Hypothalamus (tissue), 51 donors: ENCODE measurements at places on chromosomes 7 and 10.

DNA sequence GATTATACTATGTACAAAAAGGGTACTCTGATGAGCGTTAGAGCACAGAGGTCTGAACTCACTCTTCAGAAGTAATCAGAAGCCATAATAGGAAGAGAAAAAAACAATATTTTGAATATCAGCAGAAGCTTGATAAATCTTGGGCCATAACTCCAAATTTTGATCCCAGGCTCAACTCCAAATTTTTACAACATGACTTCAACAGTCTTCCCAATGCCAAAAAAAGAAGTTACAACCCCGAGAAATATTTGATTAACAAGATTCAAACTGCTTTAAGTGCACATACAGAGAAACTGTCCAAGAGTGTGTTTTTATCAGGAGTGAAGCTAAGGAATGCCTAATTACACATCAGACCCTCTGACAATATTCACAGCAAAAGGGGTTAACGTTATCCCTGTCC, 7.5 kb downstream of the MPP7 start:
- DNase-seq: no peak

- DNase-seq: no peak
Observed at GRCh38 chr7:87231258-87231657, 11.7 kb upstream of the TMEM243 start.

DNA sequence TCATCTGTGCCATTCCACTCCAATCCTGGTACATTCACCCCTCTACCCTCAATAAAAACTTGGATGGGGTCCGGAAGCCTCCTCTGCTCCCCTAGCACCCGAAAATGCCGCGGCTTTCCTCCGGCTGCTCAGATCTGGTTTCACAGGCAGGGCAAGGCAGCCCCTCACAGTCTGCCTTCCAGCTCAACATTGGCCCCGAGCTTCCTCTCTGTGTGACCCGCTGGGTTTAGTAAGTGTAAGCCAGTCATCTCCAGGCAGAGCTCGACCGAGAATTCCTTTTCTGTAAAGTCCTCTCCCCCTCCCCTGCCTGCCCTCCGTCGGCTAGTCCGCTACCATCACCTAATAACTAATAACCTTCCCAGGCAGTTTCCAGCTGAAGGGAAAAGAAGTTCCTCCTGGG, 3.4 kb downstream of the INHBA start:
- DNase-seq: no peak

DNA sequence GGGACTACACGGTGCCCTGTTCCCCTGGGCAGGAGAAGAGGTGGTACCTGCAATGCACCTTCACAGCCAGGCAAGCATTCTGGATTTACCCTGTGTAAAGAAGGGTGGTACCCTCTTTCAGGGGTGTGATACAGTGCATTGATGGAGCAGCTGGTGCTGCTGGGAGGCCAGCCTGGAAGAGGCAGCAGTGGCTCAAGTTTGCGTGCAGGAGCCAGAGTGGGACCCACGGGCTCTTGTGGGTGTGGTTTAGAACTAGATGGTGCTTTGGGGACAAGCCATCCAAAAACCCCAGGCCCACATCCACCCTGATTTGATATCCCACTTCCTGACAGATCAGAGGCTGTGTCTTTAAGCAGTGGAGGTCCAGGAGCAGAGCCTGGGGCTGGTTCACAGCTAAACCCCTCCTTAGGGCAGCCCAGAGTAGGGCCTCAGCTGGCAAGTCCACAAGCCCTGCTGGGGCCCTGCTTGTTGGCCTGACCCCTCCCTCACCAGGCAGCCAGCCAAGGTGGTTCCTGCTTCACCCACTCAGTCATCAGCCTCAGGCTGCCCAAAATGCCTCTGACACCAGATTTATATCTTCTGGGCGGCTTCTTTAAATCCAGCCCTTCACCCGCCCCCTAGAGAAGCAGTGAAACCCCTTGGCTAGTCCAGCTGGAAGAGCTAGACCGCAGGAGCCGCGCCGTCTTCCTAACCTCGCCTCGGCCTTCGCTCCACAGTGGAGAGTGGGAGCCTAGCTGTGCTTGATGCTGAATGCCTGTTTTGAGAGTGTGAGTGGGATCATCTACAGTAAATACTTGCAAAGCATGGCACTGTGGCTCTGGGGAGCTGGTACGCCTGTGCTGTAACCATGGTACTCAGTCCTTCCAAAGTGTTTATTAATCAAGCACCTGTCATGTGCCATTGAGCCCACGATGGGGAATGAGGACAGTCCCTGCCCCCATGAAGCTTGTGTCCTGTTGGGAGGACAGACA, 1.4 kb upstream of the ASIC3 start:
- DNase-seq: peak; percentile 26

GRCh38 chr10:78853864-78854263, 214.9 kb upstream of the ZMIZ1 start:
- no peak for DNase-seq

DNA sequence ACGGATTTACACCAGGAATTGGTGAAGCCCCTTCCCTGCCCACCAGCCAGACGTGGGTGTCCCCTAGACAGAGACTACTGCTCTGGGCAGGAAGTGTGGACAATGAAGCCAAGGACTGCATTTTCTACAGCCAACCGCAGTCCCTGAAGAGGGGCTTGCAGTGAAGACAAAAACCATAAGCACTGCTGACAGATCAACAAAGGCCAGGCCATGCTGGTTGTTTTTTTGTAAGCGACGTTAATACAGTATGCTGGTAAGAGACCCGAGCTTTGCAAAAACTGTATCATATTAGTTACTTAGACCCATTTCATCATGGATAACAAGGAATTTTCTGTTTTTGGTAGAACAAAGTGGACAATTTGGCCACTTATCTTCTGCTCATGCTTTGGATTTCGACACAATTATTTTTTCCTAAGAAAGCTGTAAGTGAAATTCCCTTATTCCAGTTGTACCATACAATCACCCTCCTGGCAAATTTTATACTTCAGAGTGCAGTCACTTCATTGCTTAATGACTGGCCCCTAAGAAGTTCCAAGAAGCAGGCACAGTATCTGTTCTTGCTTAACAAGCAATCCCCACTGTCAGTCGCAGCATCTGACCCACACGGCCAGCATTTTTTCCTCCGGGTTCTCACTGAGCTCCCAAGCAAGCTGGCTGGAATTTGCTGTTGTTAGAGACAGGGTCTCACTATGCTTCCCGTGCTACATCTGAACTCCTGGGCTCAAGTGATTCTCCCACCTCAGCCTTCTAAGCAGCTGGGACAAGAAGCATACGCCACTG, 163.5 kb downstream of the PARD3 start:
- no peak for DNase-seq

DNA sequence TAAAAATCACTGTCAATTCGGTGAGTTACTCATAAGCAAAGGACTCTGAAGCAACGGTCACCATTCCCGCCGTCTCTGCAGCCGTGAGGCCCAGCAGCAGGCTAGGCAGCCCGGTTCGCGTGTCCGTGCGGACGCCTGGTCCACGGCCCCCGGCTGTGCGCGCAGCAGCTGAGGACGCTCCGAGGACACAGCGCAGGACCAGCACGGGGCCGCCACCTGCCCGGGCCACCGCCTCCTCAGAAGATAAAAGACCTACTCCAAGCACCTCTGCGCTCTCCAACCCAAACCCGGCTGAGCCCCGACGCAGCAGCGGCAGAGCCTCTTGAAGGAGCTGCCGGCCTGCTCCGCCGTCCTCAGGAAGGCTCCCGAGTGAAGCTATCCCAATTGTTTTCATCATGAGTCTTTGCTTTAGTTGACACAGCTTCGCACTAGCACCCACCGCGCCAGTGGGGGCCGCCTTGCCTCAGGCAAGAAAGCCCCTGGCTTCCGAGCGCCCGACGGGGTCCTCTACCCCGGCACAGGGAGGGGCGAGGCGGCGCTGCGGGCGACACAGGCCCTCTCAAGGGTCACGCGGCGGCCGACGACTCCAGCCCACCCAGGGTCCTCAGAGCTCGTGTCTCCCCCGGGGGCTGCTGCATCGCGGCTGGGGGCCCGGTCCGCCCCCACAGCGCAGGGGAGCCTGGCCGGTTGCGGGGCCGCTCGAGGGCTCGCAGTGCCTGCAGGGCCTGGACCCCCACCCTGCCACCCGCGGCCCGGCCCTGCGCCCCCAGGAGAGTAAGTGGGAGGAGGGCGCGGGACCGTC, 16.9 kb upstream of the GPR146 start:
- DNase-seq: no peak

GRCh38 chr10:129096065-129096984, 370.7 kb upstream of the MGMT start:
- no peak for DNase-seq

DNA sequence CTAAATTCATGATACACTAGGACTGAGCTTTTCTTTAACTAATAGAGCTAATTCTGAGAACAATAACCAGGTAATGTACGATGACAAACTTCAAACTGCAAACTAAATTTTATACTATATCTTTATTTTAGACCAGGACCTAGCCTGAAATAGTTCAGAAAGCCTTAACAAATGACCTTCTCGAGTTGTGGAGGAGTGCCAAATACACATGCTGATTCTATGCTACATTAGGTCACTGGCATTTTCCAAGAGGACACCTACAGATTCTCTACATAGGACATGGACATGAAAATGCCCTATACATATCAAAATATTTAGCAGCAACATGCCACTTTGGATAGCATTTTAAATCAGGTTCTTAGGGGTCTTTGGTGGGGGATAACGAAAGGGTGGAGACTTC, 44.0 kb upstream of the LRRTM3 start:
- DNase-seq: no peak

DNA sequence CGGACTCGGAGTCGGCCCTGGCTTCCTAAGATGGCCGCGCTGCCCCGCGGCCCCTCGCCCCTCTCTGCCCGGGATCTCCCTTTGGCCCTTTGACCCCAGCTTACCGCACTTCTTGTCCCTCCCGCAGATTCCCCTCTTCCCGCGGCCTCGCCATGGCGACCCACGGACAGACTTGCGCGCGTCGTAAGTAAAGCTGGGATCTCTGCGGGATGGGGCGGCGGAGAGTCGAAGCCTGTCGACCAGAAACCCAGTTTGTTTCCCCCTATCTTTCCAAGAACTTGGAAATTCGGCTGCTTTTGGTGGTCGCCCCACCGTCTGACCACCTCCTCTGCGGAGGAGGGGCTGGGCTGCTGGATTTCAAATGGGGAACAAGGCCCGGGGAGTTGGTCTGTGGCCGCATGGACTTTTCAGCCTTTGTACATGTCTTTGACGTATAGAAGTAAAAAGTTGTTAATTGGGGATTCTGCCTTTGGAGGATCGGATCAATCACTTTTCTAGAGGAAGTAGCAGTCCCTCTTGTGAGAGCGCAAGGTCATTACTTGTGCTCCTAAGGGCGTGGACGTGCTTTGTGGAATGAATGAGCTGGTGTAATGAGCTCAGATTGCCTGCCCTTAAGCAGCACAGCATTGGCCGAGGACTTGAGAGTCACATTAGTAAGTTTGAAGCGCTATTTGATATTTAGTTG, 553 bp downstream of the VDAC2 start:
- no peak for DNase-seq

GRCh38 chr7:29980151-29980550, 9.4 kb downstream of the SCRN1 start:
- no peak for DNase-seq

DNA sequence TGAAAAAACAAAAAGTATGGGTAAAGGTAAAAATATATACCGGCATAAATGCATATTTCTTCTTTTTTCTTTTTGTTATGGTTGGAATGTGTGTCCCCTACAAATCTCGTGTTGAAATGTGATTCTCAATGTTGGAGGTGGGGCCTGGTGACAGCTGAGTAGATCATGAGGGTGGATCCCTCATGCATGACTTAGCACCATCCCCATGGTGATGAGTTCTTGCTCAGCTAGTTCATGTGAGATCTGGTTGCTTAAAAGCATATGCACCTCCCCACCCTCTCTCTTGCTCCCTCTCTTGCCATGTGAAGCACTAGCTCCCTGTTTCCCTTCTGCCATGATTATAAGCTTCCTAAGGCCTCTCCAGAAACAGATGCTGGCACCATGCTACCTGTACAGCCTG, 93.3 kb downstream of the HYCC1 start:
- DNase-seq: no peak

GRCh38 chr10:13984647-13985155, 346.0 kb downstream of the FRMD4A start:
- no peak for DNase-seq

- no peak for DNase-seq
Observed at GRCh38 chr7:107165341-107165740, 3.5 kb upstream of the HBP1 start.

DNA sequence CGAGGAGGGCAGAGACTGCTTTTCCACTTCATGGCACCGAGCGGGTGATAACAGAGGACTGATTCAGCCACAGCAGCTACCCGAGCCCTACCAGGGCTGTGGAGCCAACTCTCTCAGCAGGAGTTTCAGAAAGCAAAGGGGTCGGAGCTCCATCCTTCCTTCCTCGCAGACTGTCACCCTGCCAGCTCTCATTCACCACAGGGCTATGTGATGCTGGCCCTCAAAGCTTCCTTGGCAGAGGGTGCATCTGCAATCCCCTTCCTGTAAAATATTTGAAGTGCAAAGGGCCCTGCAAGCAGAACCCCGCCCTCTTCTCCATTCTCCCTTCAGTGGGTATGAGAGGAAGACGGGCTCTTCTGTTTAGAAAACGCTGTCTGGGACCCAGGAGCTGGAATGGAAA, 105.3 kb upstream of the LYZL2 start:
- no peak for DNase-seq

DNA sequence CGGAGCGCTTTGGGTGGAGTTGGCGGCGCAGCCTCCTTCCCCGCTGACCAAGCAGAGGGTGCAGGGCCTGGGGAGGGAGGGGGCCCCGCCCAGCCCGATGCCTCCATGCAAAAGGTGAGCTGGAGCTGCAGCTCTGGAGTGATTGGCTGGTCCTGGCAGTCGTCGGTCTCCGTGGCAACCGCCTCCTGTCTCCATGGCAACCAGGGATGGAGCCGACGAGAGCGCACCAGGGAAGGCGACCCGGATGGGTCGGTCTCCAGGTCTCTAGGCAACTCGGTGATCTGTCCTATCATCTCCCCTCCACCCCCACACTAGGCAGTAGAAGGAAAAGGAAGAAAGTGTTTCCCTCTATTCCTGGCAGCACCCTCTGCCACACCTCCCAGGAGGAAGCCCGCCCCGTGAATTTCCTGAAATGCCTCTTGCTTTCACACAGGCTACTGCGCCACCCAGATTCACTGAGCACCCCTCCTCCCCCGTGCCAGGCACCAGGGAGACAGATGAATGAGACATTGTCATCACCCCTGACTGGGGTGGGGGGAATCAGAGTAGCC, 647 bp upstream of the NACAD start:
- peak; percentile 88 for DNase-seq

DNA sequence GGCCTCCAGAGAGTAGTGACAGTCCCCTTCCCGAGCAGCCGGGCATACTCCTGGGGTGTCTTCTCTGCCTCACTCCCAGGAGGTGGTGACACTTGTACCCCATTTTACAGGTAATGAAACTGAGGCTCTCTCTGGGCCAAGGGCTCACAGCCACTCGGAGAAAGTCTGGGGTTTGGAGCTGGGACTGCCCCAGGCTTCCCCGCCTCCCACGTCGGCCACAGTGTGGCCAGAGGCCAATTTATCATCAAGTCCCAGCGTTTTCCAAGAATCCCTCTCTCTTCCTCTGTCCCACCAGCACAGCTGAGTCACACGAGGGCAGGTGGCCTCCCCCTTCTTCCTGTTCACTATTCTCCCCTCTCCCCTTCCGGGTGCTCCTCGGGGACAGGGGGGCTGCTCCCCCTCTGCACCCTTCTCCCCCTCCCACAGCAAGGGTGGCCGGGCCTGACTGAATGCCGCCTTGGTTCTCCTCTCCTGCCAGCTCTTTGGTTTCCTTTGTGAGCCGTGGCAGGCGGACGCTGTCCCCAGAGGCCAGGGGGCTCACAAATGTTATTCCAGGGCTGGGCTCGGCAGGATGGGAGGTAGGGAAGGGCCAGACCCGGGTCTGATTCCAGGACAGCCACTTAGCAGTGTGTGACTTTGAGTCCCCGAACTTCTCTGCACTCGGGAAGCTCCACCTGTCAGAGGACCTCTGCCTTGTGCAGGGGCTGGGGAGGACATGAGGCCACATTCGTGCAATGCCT, 17.7 kb downstream of the CLIP2 start:
- DNase-seq: peak; percentile 40
